Cortex of kidney (tissue), 1 donor: ENCODE measurements at places on chromosomes 4 and X.

DNA sequence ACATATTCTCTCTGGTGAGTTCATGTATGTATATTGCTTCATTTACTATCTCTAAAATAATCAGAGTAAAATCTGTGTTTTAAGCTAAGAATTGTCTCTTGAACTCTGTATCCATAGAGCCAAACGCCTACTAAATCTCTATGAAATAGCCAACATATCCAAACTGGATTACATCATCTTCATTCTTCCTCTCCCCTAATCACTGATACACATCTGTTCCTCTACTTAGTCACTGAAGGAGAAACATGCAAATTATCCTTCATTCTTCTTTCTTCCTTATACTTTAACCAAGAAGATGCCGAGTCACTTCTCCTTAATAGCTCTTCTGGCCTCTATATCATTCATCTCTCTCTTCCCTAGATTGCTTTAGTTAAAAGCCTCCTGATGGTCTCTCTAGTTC, 630.4 kb upstream of the FTHL17 start:
- no peak for DNase-seq

DNA sequence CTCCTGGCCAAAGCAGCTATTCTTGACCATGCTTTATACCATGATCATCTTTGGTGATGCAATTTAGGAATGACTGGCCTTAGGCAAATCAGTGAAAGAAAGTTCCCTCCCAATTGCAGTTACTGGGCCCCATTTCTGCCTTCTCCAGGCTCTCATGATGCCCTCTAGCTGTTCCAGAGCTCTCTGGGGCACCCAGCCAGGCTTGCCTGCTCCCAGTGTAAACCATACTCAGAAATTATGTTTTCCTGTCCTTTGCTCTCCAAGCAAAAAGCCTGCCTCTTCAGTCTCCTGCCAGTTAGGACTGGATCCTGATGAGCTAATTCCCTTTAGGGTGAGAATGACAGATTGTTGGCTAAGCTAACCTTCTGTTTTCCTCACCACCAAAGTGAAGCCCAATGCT, 85.3 kb upstream of the RBPJ start:
- DNase-seq: no peak

DNA sequence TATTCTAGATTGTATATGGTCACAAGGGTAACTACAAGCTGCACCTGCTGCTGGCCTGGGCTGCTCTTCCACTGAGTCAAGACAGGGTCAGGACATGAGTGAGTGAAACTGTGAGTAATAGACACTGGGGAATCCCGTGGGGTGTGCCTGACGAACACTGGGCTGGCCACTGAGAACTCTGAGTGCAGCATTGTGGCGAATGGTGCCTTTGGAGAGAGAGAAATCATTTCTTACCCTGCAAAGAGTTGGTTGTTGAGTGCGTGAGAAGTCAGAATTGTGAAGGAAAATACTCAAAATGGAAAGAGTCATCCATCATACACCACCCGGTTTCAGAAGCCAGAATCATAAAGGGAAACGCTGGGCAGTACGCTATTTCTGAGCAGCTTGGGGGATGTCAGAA, 43.1 kb upstream of the LSM6 start:
- DNase-seq: no peak

DNA sequence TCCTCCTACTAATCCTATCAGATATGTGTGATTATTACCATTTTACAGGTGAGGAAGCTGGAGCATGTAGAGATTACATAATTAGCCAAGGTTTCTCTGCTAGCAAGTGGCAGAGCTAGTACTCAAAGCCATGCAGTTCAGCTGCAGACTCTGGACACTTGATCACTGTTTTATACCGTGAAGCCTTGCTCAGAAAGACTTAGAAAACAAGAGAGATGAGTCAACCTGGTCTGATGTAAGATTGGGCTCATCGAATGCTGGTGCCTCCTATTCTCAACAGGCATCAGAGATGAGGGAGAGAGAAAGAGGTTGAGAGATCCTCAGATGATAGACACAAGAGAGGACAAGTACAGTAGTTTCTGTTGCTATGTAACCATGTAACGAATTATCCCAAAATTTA, 19.0 kb upstream of the PDE5A start:
- DNase-seq: no peak

- DNase-seq: no peak
Observed at GRCh38 chr4:41853973-41854372, 81.3 kb upstream of the TMEM33 start.

GRCh38 chr4:1299301-1299860, 9.7 kb downstream of the MAEA start:
- no peak for DNase-seq

GRCh38 chrX:47193475-47194193, at the start of gene UBA1:
Gene UBA1 (plus strand): TSS chrX:47193829. CDS start chrX:47198803, 4,974 bp downstream.
- peak; percentile 2 for DNase-seq

DNA sequence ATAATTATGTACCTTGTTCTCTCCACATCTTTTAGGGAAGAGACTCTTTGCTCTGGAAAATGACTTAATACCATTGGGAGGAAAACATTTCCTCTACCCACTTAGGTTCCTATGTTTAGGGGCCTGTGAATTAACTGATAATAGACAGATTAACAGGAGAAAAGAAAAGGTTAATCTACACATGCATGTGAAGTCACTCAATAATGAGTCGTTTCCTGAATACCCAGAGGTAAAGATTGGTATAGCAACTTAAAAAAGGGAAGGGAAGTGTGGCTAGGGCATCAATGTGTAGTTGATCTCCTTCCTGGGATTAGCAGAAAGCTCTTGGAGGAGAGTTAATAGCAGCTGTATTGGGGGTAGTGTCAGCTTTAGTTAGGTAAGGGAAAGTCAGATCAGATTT, 419.5 kb upstream of the ATOH1 start:
- DNase-seq: no peak

GRCh38 chr4:25103418-25103817, 56.8 kb downstream of the SEPSECS start:
- DNase-seq: no peak
